ENCODE measurements at places on chromosomes 16 and 17.
A peak's percentile ranks its signal among the peaks of the same experiment; 100 is the strongest.

DNA sequence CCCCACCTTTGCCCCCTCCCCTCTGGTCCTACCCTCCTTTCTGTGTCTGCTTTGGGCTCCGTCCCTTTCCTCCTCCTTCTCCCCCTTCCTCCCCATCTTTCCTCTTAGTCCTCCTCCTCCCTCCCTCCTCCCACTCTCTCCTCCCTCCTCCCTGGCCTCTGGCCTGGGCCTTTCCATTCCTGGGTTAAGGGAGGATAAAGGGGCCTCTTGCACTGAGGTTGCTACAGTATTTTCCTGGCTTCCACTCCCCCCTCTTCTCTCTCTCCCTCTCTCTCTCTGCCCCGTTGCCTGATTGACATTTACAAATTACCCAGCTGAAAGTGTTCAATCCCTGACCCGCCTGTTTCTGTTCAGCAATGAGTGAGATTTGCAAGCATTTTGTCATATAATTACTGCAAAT is 44.0 kb downstream of the MRM1 start:
- no peak for DNase-seq

DNA sequence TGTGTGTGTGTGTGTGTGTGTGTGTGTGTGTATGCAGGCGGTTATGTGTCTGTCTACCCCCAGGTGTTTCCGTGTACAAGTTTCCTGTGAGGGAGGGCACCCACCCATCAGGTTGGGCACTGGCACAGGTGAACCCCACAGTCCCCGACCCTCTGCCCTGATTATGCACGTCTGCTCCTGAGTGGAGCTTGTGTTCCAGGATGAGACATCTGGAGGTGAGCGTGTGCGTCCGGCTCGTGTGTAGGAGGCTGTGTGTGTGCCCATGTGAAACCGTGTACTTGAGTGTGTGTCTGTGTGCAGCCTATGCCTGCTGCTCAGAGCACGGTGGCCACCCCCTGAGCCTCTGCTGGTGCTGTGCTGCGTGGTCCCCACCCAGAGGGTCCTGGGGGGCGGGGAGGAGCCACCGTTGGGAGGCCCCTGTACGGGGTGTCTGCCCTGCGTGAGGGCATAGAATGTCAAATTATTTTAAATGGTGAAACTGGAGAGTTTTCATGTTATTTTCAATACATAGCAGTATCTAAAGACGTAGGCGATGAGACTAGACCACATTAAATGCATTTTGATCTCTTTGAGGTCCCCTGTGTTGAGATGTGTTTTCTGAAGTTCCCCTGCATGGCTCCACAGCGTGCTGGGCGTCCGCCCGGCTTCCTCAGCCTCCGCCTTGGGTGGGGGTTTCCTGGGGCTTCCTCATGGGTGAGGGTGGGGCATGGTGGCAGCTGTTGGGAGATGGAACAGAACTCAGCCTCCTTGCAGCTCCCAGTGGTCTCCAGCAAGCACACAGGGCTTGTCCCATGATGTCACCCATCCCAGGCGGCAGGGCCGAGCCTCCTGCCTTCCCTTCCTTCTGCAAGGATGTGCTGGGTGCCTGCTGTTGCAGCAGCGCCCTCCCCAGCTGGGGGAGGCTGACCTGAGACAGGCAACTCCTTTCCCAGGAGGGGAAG is 43.4 kb downstream of the KCNJ12 start:
- peak; percentile 23 for DNase-seq

- no peak for DNase-seq
These were observed 4.9 kb downstream of the SOX9 start for GRCh38 chr17:72125742-72126141.

DNA sequence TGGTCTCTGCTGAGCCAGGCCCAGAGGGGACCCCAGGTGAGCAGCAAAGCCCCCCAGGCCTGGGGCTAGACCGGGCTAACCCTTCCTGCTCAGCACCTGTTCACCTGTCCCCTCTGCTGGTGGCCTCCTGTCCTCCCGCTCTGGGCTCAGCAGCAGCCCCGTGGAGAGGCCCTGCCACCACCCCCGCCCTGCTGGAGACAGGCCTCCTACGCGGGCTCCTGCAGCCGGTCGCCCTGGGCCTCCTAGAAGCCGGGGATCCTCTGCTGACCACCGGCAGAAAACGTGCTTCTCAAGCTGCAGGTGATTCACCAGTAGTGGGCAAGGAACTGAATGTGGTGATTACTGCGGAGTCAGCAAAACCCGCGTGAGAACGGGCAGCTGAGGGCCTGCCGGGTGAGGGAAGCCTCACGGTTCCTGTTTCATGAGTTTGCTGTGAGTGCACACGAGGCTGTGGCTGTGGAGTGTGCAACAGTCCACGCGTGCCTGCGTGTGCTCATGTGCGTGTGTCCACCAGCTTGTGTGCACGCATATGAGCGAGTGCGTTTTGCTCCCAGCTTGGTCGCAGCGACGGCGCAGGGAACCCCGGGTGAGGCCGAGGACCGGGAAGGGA is 792 bp downstream of the SECTM1 start:
- peak; percentile 57 for DNase-seq

- no peak for DNase-seq
These were observed 9.0 kb downstream of the GALK1 start for GRCh38 chr17:75755990-75756389.

- DNase-seq: peak; percentile 28
These were observed 589 bp downstream of the ARL6IP1 start for GRCh38 chr16:18800775-18801144.

DNA sequence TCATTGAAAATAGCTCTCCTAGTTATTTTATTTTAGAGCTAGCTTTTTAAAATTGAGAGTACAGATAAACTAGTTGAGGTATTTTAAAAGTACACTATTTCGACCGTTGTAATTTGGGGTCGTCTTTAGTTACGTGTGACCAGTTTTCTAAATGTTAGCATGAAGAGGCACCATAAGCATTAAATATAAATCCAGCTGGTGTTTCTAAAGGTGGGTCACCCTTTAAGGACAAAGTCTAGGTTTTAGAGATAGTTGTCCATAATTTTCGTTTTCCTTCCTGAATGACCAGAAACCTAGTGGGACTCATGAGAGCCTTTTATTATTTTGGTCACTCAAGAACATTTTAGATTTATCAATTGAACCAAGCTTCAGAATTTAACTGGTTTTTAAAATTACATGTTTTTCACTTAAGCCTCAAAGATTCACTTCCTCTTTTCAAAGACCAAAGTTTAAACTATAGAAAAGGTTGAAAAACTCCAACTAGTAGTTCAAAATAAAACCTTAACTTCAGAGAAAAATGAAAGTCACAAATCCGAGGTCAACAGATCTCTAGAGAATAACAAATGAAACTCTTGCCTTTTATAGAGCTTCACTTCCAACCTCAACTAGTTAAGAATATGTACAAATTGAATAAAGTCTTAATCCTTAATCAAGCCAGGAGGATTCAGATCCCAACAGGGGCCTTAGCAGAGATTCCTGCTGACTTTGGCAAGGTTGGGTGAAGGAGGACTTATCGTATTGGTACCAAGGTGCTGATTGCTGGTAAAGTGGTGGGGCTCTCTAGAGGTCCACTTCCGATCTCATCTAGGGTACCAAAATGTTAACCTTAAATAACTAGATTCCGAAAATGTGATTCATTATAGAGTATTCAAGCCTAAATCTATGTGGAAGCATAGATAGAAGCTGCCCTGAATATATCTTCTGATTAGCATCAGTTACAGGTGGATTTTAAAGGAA is 32.5 kb downstream of the PHKB start:
- no peak for DNase-seq

DNA sequence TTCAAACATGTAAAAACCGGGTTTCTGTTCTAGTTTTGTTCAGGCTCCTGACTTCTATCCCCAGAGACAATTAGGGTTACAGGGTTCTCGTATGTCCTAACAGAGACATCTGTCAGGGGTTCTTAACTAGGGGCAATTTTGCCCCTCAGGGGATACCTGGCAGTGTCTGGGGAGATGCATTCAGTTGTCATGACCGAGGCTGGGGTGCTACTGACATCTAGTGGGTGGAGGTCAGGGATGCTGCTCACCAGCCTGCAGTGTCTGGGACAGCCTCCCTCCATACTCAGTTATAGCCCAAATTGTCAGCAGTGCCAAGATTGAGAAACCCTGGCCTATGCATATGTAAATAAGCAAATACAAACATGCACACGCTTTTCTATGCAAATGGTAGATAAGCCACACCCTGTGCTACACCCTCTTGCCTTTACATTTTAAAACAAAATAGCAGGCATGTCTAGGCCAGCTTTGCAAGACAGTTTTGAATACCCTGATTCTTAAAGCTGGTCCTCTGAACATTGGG is 37.4 kb downstream of the CLEC16A start:
- no peak for DNase-seq

- no peak for DNase-seq
These were observed 113.9 kb upstream of the FOXF1 start for GRCh38 chr16:86396422-86396821.

GRCh38 chr17:29054835-29055234 is 11.9 kb downstream of the PIPOX start:
- DNase-seq: no peak
